Uterus (tissue), 4 donors: ENCODE measurements at places on chromosomes 11 and 22. TPM values are rescaled to one million over a fixed set of nuclear protein-coding genes. Genes with fewer than 3 reads are reported as not detected.

THAP7 gene
- 16.2 TPM for total RNA-seq

RTN4R gene
- 5.0 TPM for total RNA-seq

LARGE1 gene
- total RNA-seq: 56.2 TPM

OR4C11 gene
- total RNA-seq: not detected

CNTF gene
- total RNA-seq: not detected

DNA sequence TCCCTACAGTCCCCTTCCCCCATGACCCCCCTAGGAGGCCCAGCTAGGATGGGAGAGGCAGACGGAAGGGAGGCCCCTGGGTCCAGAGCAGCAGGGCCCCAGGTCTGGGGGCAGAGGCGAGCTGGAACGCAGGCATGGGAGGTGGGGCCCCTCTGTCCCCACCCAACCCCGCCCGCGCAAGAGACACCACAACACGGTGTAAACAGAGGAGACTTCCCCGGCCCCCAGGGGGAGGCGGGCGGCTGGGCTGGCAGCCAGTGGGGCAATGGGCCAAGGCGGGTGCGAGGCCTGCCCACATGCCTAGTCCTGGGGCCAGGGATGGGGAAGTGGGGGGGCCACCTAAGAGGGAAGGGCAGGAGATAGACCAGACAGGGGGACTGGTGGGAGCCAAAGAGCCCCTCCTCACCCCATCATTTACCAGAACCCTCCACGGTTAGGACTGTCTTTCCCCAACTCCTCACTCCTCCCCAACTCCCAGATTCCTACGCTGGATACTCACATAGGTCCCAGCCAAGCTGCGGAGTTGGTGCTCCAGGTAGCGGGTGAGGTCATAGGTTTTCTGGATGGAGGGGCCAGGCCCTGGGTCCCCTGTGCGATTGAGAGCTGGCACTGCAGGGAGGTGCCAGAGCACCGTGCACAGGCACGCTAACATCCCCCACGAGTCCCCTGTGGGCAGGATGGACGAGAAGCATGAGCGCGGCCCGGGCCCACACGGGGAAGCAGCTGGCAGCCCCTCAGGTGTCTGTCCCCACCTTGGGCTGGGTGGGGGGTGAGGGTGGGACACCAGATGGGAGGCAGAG lies 6.2 kb downstream of the CLCF1 start:
- H3K4me3 ChIP-seq: no peak overlapping the region
- H3K27ac ChIP-seq: peak overlapping the region; percentile 92
- H3K36me3 ChIP-seq: no peaks in the 10 kb centered on the region
- peak; percentile 81 for DNase-seq
- peaks cover 5% of the 10 kb centered on the region for H3K4me1 ChIP-seq

DNA sequence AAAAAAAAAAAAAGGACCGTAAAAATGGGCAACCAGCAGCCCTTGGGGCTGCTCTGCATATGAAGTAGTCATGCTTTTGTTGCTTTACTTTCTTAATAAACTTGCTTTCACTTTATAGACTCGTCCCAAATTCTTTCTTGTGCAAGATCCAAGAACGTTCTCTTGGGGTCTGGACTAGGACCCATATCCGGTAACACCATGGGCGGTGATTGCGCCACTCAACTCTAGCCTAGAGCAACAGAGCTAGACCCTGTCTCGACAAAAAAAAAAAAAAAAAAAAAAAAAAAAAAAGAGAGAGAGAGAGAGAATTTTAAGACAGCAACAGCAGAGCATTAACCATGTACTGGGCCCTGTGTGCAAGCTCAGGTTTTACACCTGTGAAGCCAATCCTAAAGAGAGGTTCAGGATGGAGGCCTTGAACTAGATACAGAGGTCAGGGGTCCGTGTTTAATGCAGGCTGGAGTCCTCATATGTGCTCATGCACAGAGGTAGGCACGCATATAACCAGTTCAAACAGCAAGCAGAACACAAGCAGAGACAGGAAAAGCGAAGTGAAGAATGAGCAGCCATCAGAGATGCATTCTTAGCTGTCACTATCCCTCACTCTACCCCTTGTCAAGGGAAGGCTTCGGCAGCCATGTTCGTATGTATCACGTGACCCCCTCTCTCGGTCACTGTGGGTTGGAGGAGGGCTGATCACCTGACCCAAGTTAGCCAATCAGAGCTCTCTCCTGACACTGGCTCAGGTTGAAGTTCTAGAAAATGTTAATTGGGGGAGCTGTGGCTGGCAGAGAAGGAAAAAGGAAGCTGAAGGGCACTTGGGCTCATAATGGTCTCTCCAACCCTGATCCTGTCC lies 16.7 kb upstream of the SYT12 start:
- DNase-seq: no peak
- no peaks in the 10 kb centered on the region for H3K36me3 ChIP-seq
- no peaks in the 10 kb centered on the region for H3K4me1 ChIP-seq
- H3K4me3 ChIP-seq: no peak overlapping the region

- peak overlapping the region; percentile 83 for H3K4me3 ChIP-seq
- DNase-seq: no peak
- H3K27ac ChIP-seq: peak overlapping the region; percentile 98
Measured at GRCh38 chr22:31944700-31945442, 536 bp downstream of the YWHAH start.

DNA sequence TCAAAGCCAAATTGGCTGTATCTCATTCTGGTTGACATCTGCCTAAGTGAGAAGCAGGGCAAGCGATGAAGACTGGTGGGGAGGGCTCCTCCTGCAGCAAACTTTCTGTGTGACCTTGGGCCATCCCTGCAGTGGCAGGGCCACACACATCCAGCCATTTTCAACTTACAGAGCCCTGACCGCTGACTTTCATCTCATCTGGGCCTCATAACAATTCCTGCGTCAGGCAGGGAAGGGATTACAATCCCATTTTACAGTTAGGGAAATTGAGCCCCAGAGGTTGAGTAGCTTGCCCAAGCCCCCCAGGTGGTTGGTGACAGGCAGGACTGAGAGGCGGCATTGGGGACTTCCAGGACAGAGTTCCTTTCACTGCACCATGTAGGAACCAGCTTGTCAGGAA lies 21.9 kb downstream of the TPBGL start:
- H3K4me1 ChIP-seq: no peaks in the 10 kb centered on the region
- peak; percentile 6 for DNase-seq
- no peaks in the 10 kb centered on the region for H3K27me3 ChIP-seq
